Activated CD4-positive, alpha-beta T cell treated with anti-CD3 and anti-CD28 coated beads, Interleukin-2, amount 10 ng/mL, durations not matched to agents 7 days and 5 days (primary cell): ENCODE measurements at places on chromosomes 2 and 18. TPM values are rescaled to one million over a fixed set of nuclear protein-coding genes. Genes with fewer than 3 reads are reported as not detected.

Gene TFCP2L1
- total RNA-seq = 0.02 TPM

Gene HOXD13
- total RNA-seq = not detected

Gene ST6GAL2
- total RNA-seq = not detected

Gene DSG1
- total RNA-seq = not detected

DNA sequence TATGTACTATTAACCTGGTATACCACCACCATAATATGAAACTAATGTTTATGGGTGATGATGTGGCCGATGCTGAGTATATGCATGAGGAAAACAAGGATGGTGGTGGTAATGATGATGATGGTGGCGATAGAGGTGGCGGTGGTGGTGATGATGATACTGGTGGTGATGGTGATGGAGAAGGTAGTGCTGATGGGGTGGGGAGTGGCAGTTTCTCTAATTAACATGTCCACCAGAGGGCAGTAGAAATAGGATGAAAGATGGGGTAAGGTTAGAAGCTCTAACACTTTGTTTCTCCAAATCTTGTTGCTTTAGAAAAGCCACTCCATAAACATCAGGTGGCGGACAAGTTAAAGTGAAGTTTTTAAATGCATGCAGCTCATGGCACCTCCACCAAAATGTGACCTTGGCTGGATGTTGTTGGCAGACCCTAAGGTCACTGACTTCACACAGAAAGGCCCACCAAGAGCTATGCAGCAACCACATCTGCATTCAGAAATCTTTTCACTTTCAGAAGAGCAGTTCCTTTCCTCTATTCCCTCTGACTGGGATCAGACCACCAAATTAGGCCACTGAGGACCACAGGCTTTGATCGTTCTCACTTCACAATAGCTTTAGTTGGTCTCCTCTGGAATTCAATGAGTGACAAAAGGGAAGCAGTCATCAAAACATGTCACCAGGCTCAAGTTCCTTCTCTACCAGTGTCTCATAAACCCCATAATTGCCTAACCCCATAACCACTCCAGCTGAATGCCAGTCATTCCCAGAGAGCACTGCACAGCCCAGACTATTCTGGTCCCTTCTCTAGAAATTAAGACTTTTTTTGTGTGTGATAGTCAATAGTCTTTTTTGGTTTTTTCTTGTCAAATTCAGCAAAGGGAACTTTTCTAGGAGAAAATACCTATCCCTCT, 7.5 kb upstream of the BCL11A start:
- H3K4me1 ChIP-seq = peaks cover 15% of the 10 kb centered on the region
- H3K36me3 ChIP-seq = no peaks in the 10 kb centered on the region
- no peak for DNase-seq
- H3K27ac ChIP-seq = no peak overlapping the region
- no peak overlapping the region for H3K4me3 ChIP-seq

- H3K36me3 ChIP-seq = peaks cover 2% of the 10 kb centered on the region
- peaks cover 18% of the 10 kb centered on the region for H3K4me1 ChIP-seq
- H3K27ac ChIP-seq = no peak overlapping the region
Observed at GRCh38 chr2:189576396-189576795, 4.2 kb downstream of the SLC40A1 start.

DNA sequence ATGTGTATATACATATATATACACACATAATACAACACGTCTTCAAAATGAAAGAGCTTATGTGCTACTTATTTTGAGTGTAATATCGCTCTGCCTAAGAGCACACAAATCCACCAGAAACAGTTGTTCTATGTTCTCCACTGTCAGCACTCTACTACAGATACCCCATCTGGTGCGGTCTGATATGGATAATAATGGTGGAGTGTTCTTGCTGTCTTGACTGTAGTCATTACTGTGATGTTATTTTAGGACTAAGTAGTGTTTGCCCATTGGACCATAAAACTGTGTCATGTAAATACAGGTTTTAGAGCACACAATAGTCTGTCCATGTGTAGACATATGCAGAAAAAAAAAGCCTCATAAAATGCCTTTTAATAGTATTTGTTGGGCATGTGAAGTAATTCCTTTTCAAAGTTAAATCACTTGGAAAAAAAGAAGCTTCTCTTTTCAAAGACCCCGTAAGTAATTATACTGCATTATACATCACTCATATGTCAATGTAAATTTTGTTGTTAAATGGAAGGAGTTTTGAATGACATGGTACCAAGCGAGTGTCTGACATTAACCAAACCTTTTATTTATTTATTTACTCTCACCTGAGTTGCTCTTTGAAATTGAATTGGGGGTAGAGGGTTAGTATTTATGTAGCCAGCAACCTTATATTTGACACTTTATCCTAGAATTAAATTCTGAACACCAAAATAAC, 1249.2 kb upstream of the ZEB2 start:
- H3K27ac ChIP-seq = no peak overlapping the region
- H3K36me3 ChIP-seq = no peaks in the 10 kb centered on the region
- no peak for DNase-seq
- no peak overlapping the region for H3K4me3 ChIP-seq

GRCh38 chr2:174693344-174693743, 70.9 kb downstream of the CHRNA1 start:
- no peak overlapping the region for H3K4me3 ChIP-seq
- peaks cover 5% of the 10 kb centered on the region for H3K4me1 ChIP-seq
- DNase-seq = no peak
